T-helper 2 cell treated with Interferon-gamma antibody and Interleukin-4, amounts not matched to agents 5 μg/mL and 100 μg/mL, for 36 hours (primary cell): ENCODE measurements at places on chromosomes 1 and 21.

DNA sequence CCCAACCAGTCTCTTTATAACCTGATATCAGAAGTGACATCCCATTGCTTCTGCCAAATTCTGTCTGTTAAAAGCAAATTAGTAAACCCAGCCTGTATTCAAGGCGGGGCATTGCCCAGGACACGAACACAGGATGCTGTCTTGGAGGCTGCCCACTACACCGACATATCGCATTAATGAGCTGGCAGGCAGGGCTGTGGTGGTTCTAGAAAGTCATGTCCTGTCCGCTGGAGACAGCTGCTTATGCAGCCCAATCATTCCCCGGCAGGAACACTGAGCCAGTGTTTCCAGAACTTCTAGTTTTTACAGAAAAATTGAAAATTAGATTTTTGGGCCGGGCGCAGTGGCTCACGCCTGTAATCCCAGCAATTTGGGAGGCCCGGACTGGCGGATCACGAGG is 19.3 kb downstream of the C1orf167 start:
- no peak for DNase-seq

DNA sequence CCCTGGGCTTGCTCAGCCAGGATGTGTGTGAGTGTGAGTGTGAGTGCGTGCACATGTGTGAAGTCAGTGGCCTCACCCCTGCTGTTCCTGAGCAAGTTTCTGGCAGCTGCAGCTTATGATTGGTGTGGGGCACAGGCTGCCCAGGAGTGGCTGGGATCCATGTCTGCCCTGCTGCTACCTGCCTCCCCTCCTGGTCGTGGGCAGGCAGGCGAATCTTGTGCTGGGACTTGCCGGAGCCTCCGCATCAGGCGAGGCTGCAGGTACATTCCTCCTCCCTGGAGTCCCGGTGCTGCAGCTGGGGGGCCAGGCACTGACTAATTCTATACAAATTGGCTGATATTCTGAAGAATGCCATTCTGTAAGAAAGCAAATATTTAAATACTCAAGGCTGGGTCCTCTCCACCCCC is 85.6 kb upstream of the WNT4 start:
- DNase-seq = no peak

DNA sequence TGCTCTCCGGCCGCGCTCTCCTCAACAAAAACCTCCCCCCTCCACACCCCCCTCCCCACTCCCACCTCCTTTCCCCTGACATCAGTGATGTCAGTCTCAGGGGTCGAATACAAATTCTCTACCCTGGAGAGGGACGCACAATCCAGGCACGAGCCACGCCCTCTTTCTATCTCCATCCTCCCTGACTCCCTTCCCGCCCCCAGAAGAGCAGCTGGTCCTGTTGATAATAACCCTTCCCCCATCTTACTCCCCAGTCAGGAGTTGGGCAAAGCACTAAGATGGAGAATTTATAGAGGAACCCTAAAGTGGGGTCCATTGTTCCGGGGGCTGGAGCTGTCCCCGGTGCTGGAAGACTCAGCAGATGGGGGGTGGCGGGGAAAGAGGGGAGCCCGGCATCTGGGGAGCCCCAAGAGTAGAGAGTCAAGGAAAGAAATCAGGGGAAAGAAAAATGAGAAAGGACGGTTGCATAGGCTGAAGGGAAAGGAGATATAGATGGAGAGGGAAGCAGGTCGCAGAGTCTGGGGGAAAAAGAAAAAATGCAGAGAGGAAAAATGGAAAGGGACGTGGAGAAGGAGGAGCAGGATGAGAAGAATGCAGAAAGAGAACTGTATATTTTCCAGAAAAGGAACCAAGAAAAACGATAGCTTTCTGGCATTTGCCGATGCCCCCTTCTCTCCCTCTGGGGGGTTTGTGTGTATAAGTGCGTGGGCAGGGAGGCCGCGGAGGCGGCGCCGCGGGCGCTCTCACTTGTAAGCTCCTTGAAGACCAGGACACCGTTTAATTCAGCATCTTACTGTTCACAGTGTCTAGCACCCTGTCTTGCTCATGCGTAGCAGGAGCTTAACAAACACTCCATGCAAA is at the start of gene CELF3:
Gene CELF3, minus strand, starts transcription at position 33 of the 861 bp plus-strand sequence. CDS start 783 bp downstream, outside the sequence.
- no peak for DNase-seq

DNA sequence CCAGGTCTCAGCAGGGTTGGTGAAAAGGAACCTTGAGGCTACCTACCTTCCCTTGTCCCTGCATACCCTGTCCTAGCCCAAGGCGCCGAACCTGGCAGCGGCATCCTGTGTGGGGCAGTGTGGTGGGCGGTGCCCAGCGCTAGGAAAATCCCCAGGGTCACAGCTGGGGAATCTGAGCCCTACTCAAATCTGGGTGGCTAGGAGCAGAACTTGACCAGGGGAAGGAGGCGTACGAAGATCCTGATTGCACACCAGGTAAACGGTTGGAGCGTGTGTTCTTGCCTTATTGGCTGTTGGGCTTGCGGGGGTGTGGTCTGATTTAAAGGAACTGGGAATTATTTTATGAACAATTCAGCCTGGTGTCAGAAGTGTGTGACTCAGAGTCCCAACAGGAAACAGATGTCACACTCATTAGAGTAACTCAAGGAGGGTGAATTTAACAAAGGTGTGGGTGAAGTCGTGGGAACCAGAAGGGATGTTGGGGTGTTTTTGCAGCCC is 118.6 kb downstream of the LRIG2 start:
- no peak for DNase-seq

GRCh38 chr1:209825591-209826434 is 2.0 kb upstream of the UTP25 start:
- no peak for DNase-seq

DNA sequence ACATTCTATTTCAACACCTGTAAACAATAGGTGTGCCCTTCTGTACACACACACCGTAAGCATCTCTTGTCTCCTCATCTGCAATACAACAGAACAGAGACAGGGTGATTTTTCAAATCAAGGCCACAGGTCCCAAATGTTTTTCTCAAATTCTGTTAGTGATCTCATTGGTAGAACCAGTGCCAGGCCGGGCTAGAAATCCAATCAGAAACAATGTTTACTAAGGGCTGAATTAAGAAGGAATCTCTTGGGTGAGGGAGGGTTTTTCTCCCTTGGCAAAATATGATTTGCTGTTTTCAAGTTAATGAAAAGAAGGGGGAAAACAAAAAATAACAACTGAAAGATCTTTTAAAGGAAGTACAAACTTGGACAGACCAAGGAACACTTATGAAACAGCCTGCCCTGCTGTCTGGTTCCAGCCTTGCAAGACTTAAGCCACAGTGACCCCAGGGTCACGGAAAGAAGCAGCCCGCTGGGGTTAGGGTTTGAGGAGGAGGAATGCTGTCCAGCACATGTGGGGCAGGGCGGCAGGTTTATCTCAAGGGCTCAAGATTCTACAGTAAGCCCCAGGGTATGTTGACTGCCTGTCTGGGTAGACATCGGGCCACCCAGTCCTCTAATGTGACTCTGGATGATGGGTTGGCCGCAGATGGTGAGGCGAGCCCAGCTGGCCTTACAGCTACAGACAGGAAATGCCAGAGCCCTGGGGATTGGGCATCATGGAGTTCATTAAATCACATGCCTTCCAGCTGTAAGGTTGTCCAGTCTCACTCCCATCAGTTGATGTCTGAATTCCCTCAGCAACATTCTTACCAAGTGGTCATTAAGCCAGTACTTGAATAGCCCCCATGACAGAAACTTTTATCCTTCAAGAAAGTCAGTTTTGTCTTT is 73.3 kb upstream of the SLC44A3 start:
- no peak for DNase-seq

GRCh38 chr21:29825936-29826335 is 113.9 kb downstream of the GRIK1 start:
- DNase-seq = no peak

GRCh38 chr1:92749024-92749634 is 35.8 kb downstream of the EVI5 start:
- no peak for DNase-seq

DNA sequence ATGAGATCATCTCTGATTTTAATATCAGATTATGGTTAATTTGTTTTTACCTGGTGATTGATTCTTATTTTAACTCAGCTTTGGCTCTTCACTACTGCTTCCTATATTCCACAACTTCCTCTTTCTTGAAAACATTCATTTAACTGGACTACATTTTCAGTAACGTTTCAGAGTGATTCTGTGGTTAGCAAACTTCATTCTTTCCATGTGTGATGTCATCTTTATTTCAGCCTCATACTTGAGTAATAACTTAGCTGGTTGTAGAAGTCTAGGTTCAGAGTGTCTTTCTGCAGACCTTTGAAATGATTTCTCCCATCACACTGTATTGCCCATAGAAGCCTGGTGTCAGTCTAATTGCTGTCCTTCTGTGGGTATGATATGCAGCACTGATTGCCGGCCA is 36.0 kb upstream of the SLC35F3 start:
- no peak for DNase-seq

- DNase-seq = peak; percentile 58
These were observed 1.6 kb downstream of the KCNE1 start for GRCh38 chr21:34510148-34511142.

GRCh38 chr1:18443587-18444520 is 36.9 kb upstream of the KLHDC7A start:
- no peak for DNase-seq

DNA sequence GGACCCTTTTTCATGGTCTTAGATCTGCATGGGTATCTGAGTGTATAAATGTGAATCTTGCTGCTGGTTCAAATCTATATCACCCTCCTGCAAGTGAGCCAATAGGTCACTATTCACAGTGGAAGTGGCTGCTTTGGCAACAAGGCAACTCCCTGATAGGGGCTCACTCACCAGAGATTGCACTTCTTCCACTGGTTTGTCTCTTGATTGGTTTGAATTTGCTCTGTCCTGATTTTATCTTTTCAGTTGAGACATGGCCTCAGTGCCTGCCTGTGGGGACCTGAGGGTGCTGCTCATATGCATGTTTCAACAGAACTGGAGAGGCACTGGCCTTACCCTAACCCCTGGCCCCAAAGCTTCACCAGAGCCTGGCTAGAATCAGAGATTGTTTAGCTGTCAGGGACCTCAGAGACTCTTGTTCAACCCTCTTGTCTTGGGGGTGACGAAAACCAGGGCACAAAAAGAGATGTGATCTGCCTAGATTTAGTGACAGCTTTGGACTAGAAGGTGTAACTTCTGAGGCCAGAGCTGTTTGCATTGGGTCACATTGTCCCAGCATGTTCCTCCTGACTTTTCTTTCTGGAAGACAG is 16.9 kb downstream of the AVPR1B start:
- DNase-seq = no peak

GRCh38 chr1:27393641-27394281 is 1.3 kb downstream of the GPR3 start:
- no peak for DNase-seq

DNA sequence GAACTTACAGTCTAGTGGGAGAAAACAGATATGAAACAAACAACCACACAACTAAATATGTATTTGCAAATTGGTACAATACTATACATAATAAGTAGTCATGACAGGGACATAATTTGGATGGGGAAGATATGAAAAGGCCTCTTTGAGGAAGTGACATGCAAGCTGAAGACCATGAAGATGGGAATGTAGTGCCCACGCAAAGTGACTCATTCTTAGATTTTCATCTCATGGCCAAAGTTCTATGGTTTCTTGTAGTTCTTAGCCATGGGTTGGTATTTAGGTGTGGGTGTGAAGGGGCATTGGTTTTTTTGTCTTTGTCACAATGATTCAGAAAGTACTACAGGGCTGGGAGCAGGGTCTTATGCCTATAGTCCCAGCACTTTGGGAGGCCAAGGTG is 105.4 kb upstream of the FAM78B start:
- DNase-seq = no peak

DNA sequence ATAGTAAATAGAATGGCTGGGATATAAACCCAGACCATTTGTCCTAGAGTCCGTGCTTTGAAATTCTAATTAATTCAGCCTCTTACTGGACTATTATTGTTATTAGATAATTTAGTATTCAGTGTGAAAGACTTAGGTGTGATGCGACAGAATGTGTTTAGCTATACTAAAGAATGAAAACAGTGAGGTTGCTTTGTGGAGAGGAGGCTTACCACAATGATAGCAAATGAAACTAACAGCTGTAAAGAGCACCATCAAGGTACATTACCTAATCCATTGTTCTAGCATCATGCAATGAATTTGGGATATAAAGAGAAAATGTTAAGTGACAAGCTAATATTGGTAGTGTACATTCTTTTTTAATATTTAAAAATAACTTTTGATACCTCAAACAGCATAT is 911.1 kb downstream of the KCNT2 start:
- no peak for DNase-seq

GRCh38 chr1:198167436-198167934 is 10.7 kb downstream of the NEK7 start:
- no peak for DNase-seq

DNA sequence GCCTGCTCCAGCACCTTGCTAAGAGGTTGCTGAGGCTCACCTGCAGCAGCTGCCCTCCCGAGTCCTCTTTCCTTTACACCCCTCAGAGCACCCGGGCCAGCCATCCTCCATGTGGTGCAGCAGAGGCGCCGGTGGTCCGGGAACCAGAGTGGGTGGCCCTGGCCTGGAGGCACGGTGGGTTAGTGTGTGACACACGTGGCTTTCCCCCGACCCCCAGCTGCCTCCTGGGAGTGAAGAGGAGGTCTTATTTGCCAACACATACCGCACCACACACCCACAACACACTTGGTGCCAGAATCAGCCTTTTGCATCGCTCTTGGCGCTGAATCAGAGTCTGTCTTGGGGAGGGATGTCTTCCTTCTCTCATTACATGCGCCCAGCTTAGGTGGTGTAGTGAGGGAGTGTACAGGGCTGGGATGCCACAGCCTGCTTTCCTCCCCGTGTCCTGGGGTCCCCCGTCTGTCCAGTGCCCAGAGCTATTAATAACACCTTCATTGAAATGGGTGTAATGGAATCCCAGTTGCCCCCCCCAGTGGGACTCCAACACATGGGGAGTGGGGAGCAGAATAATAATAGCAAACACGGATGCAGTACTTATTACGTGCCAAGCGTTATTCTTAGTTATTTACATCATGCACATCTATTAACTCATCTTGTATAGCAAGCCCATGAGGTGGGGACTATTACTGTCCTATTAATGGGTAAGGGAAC is 38.2 kb downstream of the MAPKAPK2 start:
- no peak for DNase-seq

GRCh38 chr1:90475631-90476030 is 241.5 kb downstream of the BARHL2 start:
- no peak for DNase-seq

DNA sequence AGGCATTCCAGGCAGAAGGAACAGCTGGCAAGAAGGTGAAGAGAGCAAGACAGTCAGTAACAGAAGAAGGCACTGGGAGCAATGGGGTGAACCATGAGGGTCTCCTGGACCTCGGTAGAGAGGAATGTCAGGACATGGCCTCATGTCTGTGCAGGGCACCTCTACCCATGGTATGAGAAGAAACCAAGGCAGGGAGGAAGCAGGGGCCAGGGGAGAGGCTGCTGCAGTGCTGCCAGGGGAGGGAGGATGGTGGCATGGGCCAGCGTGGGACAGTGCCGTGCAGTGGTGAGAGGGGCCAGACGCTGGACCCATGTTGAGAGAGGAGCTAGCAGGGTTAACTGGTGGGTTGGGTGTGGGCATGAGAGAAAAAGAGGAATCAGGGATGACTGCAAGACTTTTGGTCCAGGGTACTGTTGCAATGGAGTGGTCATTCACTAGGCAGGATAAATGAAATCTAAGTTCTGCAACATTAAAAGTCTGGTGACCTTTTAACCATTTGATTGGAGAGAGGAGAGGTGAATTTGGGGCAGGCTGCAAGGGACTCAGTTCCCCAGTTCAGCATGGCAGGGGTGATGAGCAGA is 577.6 kb downstream of the MATN1 start:
- no peak for DNase-seq
